ENCODE measurements at places on chromosomes 2 and 18.
A peak's percentile ranks its signal among the peaks of the same experiment; 100 is the strongest.

DNA sequence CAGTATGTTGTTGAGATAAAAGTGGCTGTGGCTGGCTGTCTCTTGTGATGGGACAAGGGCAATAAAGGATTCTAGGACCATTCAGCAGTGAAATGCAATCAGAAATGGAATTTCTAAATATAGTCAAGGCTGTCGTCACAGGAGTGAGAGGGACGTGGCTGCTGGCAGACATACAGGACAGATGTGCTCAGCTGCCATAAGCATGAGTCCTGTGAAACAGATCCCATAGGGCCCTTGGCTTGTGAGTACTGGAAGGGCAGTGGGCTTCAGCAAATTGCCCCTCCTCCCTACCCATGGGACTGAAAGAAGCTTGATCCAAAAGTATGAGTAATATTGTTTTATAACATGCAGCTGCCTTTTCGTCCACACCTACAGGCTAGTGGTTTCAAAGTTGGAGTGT lies 4.2 kb upstream of the CNNM3 start:
- DNase-seq, result no peak

- no peak for DNase-seq
These were observed 70.6 kb downstream of the B3GNT2 start for GRCh38 chr2:62266433-62267038.

DNA sequence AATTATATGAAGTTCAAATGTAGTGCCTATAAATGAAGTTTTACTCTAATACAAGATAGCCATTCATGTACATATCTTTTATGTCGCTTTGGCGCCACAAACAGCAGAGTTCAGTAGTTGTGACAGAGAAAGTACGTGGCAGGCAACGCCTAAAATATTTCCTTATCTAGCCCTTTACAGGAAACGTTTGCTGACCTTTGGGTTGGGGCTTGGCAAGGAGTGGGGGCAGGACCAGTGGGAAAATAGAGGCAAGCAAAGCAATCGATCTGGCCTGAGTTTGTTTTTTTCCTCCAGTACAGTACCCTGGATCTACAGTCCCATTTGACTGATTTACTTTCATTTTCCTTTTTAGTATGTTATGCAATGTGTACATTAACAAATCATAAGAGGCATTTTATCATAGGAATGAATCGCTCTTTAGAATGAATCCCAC lies 13.1 kb downstream of the CCDC68 start:
- no peak for DNase-seq

GRCh38 chr2:535222-535621 lies 142.0 kb downstream of the TMEM18 start:
- no peak for DNase-seq

DNA sequence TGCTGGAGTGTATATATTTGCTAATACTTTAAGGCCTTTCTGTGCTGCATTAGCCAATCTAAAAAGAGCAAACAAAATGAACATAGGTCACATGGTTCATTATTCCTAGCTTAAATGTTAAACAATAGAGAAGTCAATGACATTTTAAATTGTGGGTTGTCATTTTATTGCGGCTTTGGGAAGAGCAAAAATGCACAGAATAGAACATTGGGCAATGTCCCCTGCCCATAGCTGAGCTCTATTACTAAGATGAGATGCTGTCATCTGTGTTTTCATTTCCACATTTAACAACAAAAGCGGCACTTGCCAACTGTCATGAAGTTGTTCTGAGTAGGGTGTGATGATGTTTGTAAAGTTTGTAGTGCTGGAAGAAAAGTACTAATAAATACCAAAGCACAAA lies 3.2 kb upstream of the VAPA start:
- DNase-seq, result no peak

DNA sequence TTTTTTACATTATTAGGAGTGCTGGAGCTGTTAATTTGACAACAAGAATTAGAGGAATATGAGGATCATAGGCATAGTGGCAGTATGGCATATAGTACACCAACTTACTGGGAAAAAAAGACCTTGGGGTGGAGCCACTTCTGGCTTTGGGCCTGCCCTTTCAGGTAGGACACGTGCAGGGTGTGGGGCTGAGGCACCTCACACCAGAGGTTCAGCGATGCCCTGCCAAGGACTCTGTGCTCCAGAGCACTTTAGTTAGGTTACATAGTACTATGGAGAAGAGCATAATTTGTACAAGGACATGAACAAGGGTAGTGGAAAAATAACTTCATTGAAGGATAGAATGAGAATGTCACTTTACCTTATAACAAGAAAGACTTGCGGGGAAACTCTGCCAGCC lies 77.1 kb upstream of the CD302 start:
- DNase-seq, result no peak

- DNase-seq, result no peak
These were observed 101.2 kb upstream of the MGAT4A start for GRCh38 chr2:98832172-98832571.

GRCh38 chr2:224400886-224401632 lies 848 bp downstream of the FAM124B start:
- DNase-seq, result no peak

DNA sequence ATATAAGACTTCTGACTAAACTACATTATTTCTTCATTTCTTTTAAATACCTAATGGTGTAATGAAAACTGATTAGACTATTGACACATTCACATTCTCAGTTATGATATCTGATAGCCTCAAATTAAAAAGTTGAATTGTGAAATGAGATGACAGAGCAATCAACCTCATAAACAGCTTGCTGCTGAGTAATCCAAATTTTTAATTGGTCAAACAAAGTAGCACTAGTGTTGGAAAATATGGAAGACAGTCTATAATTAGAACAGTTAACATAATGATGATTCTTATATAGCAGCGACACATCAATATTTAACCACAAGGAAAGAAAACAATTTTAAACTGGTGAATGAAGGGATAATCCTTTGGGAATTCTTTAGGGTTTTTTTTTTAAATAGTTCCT lies 91.9 kb upstream of the LRP1B start:
- DNase-seq, result no peak

GRCh38 chr2:49102146-49102545 lies 52.2 kb downstream of the FSHR start:
- DNase-seq, result no peak

DNA sequence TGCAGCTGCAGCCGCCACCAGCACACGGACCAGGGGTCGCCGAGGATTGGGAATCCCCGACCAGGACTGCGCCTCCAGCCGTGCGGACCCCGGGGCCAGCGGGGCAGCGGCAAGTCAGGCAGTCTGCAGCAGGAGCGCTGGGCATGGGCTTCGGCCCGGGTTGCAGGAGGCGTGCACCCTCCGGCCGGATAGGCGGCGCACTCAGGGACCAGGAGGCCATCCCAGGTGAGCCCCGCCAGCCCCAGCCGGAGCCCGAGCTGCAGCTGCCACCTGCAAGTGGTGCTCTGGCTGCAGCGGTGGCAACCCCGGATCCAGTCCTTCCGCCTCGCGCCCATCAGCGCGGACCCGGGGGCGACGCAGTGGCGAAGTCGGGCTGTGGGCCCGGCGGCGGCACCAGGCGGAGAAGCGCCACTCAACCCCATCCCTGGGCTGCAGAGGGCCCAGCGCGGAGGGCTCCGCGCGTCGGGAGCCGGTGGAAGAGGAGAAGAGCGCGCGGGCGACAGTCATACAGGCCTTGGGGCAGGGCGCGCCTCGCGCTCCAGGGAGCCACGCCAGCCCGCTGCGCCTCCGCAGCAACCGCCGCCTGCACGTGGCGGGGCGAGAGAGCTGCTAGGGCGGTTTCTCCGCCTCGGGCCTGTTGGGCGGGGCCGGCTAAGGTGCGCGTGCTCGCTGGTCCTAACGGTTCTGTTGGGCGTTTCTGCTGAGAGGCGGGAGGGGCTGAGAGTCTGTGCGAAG lies 73.8 kb downstream of the RPIA start:
- peak; percentile 36 for DNase-seq

DNA sequence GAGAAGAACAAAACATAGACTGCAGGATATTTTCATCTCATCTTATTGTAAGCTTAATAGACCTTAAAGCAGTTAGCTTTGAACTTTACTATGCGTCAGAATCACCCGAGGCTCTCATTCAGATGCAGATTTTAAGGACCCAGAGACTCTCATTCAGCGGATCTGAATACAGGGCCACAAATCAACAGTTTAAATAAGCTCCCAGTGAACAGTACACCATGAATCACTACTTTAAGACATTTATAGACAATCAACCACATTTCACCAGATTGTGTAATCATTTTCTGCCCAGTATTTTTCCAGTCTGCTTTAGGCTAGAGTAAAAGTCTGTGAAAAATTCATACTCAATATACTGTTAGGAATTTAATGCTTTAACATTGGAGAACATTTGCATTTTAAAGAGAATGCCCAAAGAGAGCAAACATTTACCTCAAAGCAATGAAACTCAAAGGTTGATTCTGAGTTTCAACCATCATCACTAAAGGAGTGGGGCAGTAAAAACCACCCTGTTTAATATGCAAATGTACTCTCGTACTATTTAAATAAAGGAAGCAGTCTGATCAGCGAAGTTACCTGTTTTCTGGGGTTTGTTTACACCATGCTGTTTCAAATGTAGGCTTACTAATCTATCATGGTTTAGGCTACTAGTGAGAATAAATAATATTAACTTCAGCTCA lies 11.0 kb upstream of the ALPK2 start:
- DNase-seq, result no peak

DNA sequence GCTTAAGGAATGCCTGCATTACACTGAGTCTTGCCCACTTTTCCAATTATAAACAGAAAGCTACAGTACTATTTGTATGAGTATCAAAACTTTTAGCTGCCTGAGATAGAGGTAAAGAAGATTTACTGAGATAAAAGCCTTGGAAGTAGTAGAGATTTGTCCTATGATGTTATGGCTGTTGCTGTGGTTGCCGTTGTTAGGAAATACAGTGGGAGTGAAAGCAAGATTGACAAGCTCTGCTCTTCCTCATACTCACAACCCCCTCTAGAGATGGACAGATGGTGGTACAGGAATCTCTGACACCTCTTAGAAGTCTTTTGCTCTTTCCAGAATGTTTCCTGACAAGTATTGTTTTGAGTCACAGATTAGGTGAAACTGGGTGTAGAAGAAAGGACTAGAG lies 242.5 kb downstream of the RPIA start:
- DNase-seq, result no peak

DNA sequence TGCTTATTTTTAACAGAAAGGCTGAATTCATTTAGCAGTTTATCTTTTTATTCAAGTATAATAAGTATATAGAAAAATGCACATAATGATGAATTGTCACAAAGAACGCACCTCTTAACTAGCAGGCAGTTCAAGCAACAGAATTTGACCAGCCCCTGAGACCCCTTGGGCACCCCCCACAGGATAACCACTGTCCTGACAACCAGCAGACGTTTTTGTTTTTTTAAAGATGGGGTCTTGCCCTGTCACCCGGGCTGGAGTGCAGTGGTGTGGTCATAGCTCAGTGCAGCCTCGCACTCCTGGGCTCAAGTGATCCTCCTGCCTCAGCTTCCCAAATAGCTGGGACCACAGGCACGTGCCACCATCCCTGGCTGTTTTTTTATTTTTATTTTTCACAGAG lies 14.0 kb downstream of the PRELID3A start:
- no peak for DNase-seq

- DNase-seq, result no peak
These were observed 53.4 kb downstream of the LPIN1 start for GRCh38 chr2:11799826-11800225.

- no peak for DNase-seq
These were observed 66.0 kb downstream of the CDH2 start for GRCh38 chr18:28110924-28111323.

DNA sequence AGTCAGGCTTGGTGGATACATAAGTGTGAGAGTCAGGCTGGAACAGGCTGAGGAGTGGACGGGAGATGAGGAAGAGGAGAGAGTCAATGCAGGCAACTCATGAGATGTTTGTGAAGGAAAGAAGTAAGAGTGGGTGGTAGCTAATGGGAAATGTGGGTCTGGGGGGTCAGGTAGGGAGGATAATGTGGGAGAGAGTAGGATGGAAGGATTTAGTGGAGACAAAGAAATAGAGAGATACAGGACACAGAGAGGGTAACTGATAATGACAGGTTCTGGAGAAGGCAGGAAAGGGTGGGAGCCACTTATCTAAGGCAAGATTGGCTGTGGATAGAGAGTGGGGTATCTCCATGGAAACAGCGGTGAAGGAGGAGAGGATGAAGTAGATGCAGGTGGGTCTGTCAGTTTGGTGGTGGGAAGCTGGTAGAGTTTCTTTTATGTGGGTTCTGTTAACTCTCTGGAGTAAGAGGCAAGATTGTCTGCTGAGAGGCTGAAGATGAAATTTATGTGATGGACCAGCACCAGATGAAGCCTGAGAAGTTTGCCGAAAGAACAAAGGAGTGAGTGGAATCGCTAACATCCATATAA lies 190.6 kb upstream of the SPRED2 start:
- no peak for DNase-seq

DNA sequence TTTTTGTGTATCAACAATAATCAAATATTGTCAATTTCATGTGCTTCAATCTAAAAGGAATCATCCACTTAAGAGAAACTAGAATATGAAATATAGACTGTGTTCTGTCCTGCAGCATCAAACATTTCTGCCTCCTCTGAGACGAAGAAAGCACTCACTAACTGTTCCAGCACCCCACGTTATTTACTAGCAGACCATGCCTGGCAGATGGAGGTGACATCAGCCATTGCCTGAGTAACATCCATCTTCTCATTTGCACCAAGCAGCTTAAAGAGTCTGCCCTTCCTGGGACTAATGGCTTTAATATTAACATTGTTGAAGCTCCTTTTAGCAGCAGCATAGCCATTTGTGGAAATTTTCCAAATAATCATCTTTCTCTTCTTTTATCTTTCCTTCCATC lies 25.7 kb downstream of the SGPP2 start:
- no peak for DNase-seq

DNA sequence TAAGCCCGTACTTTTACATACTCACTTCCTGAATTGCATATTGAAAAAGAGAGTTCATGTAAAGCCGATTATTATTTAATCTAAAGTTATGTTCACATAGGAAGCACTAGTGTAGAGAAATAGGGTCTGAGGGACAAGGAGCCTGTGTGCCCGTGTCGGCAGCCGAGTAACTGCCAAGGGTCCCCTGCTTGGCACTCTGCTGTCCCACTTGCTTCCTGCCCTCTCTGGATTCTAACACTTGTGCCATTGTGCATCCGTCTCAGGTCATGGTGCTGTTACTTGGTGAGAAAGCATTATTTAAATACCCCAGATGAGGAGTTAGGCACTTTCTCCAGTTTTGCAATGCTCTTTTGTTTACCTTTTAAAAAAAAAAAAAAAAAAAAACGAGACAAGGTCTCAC lies 236.3 kb downstream of the AGAP1 start:
- no peak for DNase-seq

DNA sequence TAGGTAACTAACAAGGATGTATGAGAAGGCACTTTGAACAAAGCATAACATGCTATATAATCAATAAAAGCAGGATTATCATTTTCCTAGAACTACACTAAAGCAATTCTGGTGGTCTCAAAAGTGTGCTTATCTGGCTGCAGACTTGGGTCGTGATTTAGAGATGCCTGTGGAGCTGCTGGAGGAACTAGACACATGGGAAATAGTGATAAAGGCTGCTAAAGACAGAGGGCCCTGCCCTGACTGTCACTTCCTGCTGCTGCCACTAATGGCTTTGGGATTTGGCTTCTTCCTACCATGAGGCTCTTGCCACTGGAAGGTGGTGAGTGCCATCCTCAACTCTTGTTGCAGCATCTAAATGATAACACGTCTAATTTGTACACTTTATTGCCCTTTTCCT lies 22.5 kb downstream of the TMEM178A start:
- DNase-seq, result no peak

GRCh38 chr18:68418881-68419280 lies 296.0 kb downstream of the TMX3 start:
- no peak for DNase-seq
